ENCODE measurements at places on chromosomes 2 and 18. TPM values are rescaled to one million over a fixed set of nuclear protein-coding genes. Genes with fewer than 3 reads are reported as not detected.

ATL2 gene
- 24.9 TPM for total RNA-seq

INPP4A gene
- 14.3 TPM for total RNA-seq

ANTXR1 gene
- 132 TPM for total RNA-seq

OTOS gene
- not detected for total RNA-seq

CHST9 gene
- total RNA-seq: not detected

RAB6C gene
- not detected for total RNA-seq

PROM2 gene
- under 0.01 TPM for total RNA-seq

Data from cardiac atrium fibroblast (primary cell).